CD8-positive, alpha-beta T cell (primary cell): ENCODE measurements at places on chromosomes 2 and 18.

- no peak for DNase-seq
These were observed 85.1 kb downstream of the ACSL3 start for GRCh38 chr2:222945887-222946286.

- peak; percentile 73 for DNase-seq
These were observed 864 bp downstream of the LBH start for GRCh38 chr2:30231996-30232800.

- no peak for DNase-seq
These were observed 37.1 kb downstream of the EXOC6B start for GRCh38 chr2:72788756-72789155.

- no peak for DNase-seq
These were observed 338.6 kb upstream of the SOX11 start for GRCh38 chr2:5353565-5353964.

- DNase-seq = no peak
These were observed 84.6 kb downstream of the FBXO15 start for GRCh38 chr18:74063023-74063422.

GRCh38 chr18:79778291-79778791 is 19.4 kb upstream of the KCNG2 start:
- DNase-seq = no peak
